Activated CD8-positive, alpha-beta memory T cell treated with anti-CD3 and anti-CD28 coated beads, Interleukin-2, amount 10 ng/mL, durations not matched to agents 7 days and 5 days (primary cell): ENCODE measurements at places on chromosomes 5 and 9. TPM values are rescaled to one million over a fixed set of nuclear protein-coding genes. Genes with fewer than 3 reads are reported as not detected.

Gene TMEM8B
- 1.2 TPM for total RNA-seq

Gene RIC1
- total RNA-seq = 22.6 TPM

Gene MAP1B
- total RNA-seq = 0.54 TPM

Gene CCL27
- not detected for total RNA-seq

Gene VCAN
- total RNA-seq = 0.45 TPM

Gene UNC13B
- total RNA-seq = 0.94 TPM

Gene IL9
- not detected for total RNA-seq

Gene FABP6
- not detected for total RNA-seq

Gene PDE6A
- total RNA-seq = not detected

Gene MYORG
- total RNA-seq = 3.7 TPM

Gene INSL4
- not detected for total RNA-seq

Gene CARTPT
- total RNA-seq = not detected

Gene KIAA1958
- 7.1 TPM for total RNA-seq

Gene ADGRD2
- not detected for total RNA-seq

Gene N4BP3
- total RNA-seq = 1.1 TPM
